Naive B cell (primary cell): ENCODE measurements at places on chromosomes 6 and 20. TPM values are rescaled to one million over a fixed set of nuclear protein-coding genes. Genes with fewer than 3 reads are reported as not detected.

The GNRH2 gene
- polyA plus RNA-seq, result not detected

DNA sequence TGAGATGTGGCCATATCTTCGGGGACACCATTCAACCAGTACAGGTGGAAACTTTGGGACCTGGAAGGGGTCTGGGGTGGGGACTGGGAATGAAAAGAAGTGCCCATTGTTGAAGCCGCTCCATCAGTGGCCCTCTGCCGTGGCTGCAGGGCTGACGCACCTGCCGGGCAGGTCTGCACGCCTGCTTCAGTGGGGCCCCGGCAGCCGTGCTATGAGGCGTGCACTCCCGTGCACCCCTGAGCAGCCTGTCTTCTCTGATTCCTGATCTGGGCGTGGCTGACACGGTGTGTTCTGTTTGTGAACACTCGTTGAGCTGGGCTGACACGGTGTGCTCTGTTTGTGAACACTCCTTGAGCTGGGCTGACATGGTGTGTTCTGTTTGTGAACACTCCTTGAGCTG lies 155.9 kb downstream of the TAF4 start:
- DNase-seq, result no peak

The ADTRP gene
- polyA plus RNA-seq, result not detected

The SMLR1 gene
- polyA plus RNA-seq, result not detected

The FBXO5 gene
- 9.0 TPM for polyA plus RNA-seq
